ENCODE measurements at places on chromosomes 16 and 17.

- no peak for DNase-seq
These were observed 15.3 kb upstream of the TBX2 start for GRCh38 chr17:61384354-61384691.

- peak; percentile 91 for DNase-seq
These were observed 7.3 kb downstream of the NT5C start for GRCh38 chr17:75124041-75124818.

DNA sequence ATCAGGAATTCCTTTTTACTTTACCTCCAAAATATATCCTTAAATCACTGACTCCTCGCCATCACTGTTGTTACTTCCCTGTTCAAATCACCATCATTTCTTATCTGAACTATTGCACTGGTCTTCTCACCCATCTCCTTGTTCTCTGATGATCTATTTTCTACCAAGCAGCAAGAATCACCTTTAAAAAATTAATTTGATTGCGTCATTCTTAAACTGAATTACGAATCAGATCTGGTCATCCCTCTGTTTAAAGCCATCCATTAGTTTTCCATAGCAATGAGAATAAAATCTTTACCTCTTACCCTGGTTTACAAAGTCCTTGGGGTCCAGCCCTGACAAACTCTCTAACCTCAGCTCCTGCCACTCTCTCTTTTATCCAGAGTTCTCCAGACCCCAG, 14.6 kb downstream of the PCTP start:
- DNase-seq = no peak

DNA sequence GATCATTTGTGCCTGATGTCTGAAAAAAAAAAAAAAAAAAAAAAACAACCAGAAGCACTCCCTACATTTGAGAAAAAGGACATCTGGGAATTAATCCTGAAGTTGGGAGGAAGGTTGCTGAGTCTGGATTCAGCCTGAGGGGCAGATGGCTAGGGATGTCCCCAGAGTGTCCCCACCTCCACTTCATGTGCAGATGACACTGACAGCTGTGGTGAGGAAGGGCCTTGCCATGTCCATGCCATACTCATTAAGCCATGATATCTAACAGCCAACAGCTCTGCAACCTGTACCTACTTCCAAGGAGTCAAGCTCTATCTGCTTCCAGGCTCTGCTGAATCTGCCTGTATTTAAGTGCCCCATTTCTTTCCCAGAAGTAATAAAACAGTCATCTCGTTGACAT, 356.0 kb downstream of the CA10 start:
- no peak for DNase-seq

DNA sequence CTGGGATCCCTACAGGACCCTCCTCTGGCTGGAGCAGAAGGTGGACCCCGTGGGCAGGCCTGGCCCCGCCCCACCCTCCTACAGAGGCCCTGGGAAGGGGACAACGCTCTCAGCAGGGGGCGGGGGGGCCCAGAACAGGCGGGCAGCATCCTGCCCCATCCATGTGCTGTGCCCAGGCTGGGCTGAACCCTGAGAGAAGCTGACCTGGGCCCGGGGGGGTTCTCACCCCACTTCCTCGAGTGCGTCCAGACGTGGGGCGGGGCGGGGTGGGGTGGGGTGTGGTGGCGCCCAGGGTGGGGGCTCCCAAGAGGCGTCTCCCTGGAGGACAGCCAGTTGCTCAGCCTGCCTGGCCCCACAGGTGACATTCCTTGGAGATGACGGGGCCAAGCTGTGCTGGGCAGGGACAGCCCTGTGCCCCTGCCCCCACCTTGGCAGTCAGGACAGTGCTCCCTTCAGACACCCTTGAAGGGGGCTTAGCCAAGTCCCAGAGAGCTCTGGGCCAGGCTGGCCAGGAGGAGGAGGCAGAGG, 390 bp upstream of the UNC13D start:
- no peak for DNase-seq

DNA sequence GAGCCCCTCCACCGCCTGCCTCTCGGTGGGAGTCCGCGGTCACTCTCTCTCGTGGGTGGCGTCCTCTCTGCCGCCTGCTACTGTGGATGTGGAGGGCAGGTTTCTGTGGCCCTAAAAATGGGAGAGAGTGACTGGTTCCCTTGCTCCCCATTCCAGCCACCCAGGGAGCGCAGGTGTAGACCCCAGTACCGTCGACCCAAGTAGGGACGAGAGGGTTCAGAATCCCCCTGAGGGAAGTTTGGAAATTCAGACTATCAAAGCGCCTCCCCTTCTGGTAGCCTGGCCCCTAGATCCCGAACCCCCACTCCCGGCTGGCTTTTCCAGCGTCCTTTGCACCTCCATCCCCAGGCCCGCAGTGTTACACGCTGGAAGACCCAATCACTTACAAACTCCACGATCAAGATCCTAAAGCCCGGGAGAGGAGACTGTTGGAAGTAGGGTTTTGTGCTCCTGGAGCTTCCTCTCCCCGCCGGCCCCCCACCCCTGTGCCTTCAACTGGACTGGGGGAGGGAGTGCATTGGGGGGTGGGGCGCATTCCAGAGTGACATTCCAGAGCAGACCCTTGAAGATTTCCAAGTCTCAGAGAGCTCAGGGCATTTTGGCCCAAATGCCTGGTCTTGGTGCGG, 991 bp downstream of the GPRC5C start:
- DNase-seq = no peak

DNA sequence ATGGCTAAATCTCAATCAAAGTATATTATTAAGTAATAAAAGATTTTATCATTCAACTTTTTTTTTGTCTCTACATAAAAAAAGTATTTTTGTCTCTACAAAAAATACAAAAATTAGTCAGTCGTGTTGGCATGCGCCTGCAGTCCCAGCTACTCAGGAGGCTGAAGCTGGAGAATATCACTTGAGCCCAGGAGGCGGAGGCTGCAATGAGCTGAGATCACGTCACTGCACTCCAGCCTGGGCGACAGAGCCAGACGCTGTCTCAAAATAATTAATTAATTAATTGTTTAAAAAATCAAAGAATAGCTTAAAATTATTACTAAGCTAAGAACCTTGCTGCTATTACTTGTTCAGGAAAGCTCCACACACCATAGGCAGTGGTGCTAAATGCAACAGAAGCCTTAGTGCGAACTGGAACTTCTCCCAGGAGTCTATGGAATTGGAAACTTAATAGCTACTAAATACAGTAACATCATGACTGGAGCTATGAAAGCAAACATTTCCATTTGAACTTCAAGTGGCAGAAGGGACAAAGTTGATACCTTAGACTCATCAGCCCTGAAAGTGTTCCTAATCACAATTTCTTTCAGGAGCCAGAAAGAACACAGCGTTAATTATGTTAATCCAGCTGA, 22.6 kb downstream of the ADCY9 start:
- no peak for DNase-seq

GRCh38 chr17:57420734-57421717, 164.7 kb downstream of the MSI2 start:
- no peak for DNase-seq
